ENCODE measurements at places on chromosomes 5 and 9.

GRCh38 chr5:55360190-55360589 lies 52.4 kb downstream of the MTREX start:
- no peak for DNase-seq

- DNase-seq = no peak
Measured at GRCh38 chr9:97761056-97761598, 64.0 kb upstream of the XPA start.

GRCh38 chr5:173781816-173782670 lies 106.1 kb upstream of the CPEB4 start:
- DNase-seq = peak; percentile 59

DNA sequence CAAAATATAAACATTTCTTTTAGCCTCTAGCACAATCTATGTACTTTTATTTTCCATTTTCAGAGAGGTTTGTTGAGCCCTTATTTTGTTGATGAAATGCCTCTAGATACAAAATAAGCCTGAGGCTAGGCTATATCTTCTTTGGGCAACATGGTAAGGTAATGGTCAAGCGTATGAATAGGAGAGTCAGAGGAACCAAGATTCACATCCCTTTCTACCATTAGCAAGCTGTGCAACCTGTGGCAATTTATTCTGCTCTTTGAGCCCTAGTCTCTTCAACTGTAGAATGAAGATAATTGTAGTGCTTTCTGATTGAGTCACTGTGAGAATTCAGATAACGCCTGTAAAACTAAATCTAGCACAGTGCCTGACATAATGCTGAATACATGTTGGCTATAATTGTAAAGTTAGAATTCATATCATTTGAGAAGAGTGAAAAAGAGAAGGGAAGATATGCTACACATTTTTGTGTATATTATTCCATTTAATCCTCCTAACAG lies 412.5 kb downstream of the CCDC171 start:
- DNase-seq = no peak

DNA sequence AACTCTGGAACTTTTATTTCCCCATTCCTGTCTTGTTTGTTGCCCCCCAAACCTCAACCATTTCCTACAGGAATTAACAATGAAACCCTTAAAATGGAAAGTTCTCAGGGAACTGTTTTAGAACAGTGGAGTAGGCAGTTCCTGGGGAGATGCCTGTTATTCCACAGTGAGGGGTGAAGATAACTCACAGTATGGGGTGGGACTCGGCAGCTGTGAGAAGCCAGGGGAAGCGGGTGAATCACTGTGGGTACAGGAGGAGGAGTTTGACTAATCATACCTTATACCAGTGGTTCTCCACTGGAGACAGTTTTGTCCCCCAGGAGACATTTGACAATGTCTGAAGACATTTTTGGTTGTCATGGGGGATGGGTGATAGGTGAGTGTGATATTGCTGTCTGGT lies 36.9 kb upstream of the GLRA1 start:
- DNase-seq = no peak

GRCh38 chr9:93826905-93827544 lies 128.1 kb downstream of the BARX1 start:
- DNase-seq = no peak

All from effector memory CD4-positive, alpha-beta T cell (primary cell).